Effector CD4-positive, alpha-beta T cell (primary cell): ENCODE measurements at places on chromosomes 11 and 22.

- no peak for DNase-seq
Observed at GRCh38 chr22:17334059-17334458, 35.2 kb upstream of the CECR2 start.

- no peak for DNase-seq
Observed at GRCh38 chr11:116093481-116094270, 589.5 kb upstream of the CADM1 start.

DNA sequence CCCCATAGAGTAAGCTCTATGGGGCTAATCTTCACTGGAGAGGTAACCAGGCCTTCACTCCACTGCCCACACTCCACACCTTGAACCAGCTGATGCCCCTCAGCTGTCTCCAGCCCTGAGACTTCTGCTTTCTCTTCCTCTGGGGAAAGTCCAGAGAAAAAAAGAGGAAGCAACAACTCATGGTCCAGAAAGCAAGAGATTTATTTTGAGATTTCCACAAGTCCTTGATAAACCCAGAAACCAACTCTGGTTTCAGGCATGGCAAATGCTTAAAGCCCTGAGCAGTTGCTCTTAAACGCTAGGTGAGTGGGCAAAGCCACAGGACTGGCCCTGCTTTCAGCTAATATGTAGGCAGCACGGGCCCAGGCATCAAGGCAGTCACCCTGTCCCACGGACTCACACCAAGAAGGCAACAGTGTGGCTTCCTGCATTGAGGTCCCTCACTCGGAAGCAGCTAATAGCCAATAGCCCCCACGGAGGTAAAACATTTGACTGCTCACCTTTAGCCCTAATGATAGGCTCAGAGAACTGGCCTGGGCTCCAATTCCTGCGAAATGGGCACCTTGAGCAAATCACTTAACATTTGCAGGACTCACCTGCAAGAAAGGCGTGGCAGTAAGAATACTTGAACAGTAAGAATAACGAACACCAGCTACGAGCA is 4.3 kb downstream of the CYB561A3 start:
- DNase-seq, result no peak

GRCh38 chr22:46696229-46696518 is 41.9 kb downstream of the CERK start:
- no peak for DNase-seq

GRCh38 chr22:20431511-20432192 is 6.0 kb downstream of the SCARF2 start:
- DNase-seq, result no peak

GRCh38 chr11:69153661-69154060 is 2.1 kb upstream of the SMIM38 start:
- no peak for DNase-seq

DNA sequence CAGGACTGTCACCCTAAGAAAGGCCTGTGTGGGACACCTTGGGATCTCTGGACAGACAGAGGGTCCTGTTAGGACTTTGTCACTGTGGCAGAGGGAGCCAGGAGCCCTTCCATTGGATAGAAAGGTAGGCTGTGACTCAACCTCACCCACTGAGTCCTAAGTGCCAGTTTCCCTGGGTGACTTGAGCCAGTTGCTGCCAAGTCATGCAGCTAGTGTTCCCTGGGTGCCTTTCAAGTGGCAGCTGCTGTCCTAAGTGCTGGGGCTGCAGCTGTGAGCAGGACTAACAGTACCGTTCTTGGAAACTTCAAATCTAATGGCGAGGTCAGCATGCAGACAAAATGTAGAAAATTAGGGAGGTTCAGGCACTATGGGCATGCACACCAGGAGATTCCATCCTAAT is 393.7 kb downstream of the TMEM135 start:
- no peak for DNase-seq

GRCh38 chr11:70824605-70825245 is 426.4 kb downstream of the CTTN start:
- DNase-seq, result no peak

- no peak for DNase-seq
Observed at GRCh38 chr11:41578421-41579051, 119.1 kb upstream of the LRRC4C start.

DNA sequence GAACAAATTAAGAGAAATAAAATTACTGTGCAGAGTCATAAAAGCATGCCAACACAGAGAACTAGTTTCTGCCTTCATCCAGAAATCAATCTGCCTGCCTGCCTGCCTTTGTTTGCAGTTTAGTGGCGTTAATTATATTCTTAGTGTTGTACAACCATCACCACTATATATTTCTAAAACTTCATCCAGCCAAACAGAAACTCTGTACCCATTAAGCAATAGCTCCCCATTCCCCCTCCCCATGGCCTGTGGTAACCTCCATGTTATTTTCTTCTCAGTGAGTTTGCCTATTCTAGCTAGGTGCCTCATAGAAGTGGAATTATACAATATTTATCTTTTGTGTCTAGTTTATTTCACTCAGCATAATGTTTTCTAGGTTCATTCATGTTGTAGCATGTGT is 183.2 kb upstream of the TBCEL start:
- no peak for DNase-seq

GRCh38 chr22:45537734-45538181 is 35.1 kb downstream of the FBLN1 start:
- DNase-seq, result no peak

DNA sequence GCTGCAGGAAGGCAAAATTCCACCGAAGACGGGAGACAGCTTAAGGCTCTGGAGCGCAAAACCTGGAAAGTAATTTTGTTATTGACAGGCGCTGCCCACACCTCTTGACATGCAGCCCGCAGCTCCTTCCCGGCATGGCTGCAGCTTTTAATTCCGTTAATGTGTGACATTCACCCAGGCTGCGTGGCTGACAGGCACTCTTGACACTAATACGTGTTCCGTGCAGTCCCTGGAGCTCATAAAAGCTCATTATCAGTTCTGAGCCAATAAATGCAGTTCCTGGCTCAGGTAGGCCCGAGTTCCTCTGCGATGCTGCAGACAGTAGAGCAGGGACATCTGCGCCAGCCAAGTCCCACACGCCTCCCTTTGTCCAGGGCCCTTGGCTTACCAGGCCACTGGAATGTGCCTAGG is 34.8 kb downstream of the TSPAN18 start:
- no peak for DNase-seq

DNA sequence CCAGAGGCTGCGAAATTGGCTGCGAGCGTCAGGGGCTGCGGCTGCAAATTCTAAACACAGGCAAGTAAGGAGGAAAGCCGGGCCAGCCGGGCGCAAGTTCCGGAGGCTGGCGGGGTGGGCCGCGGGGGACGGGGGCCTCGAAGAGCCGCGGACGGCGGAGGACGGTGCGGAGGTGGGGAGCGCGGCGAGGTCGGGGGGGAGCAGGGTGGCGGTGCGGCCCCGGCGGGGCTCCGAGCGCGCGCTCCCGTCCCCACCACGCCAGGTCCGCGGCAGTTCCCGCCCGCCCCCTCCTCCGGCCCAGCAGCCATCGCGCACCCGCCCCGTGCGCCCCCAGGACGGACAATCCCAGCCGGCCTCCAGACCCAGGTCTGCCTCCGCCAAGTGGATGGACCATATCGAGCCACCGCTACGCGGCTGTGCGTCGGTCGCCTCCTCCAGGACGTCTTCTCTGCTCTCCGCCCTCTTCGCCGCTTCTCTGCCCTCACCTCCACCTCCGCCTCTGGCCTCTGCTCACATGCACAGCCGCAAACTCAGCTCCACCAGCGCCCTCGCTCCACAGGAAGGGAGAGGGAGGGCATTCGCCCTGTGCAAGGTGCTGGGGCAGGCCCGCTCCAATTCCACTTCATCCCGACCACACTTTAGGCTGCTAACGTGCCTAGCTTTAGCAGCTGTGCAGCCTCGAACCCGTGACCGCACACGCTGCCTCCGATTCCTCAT is 7.2 kb downstream of the ELFN2 start:
- no peak for DNase-seq

DNA sequence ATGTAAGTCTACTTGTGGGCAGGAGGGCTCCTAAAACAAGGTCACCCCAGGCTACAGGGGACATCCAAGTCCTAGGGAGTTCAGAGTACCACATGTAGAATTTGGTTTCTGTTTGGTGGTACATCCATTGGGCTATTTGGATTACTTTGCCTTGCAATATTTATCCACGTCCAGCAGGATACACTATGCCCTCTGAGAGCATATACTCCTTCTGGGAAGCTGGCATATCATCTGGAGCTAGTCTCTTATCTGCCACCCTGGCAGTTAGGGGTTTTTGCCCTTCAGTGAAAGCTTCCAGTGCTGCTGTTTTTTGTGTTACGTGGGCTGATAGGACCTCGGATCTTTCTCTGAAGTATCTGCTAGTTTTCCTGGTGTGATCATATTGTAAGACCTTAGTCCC is 7.3 kb downstream of the LMO2 start:
- DNase-seq, result no peak

GRCh38 chr11:5239046-5239445 is 4.8 kb upstream of the HBD start:
- no peak for DNase-seq

DNA sequence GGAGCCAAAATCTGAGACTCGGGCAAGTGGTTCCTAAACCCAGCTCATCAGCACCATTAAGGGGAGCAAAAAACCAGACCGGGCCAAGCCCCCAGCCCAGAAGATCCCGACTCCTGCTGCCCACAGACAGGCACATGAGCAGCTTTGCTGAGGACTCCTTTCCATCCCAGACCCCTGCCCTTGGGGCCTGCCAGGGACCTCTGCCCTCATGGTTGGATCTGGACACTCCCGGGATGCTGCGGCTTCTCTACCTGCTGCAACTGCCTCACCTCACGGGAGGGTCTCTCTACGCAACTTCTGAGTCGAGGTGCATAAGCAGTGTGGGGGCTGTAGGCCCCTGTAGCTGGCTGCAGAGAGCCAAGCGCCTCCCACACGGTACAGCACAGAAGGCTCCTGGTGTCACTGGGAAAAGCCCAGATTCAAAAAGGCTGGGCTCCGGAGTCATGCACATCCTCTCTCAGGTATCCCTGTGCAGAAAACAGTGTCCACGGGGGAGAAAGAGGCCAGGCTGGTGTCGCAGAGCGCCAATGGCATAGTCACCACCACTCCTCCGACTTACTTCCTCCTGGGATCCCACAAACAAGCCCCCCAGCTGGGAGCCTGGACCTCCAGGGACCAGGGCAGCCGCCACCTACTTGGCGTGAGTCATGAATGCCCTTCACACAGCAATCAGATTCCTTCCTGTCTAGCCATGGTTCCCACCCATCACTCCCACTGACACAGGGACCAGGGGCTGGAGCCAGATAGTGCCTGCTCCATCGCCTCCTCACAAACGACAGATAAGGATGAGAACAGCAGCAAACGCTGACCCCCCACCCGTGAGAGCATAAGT is 122.1 kb downstream of the BCR start:
- no peak for DNase-seq

DNA sequence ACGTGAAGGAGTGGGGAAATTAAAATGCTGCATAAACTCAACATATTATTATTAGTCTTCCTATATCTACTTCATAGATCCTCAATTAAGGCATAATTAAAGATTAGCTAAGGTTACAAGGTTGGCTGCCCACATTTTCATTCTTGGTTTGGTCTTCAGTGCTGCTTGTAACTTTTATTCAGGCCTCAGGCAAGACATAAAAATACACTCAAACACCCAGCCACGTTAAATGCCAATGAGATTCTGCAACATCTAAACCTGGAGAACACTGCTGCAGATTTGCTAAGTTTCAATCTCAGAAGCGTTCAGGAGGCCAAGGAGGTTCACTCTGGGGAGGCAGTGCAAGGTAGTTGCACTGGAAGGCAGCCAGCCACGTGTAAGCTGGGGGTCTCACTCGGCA is 358.7 kb upstream of the NARS2 start:
- no peak for DNase-seq

- DNase-seq, result peak; percentile 23
Observed at GRCh38 chr22:37906364-37907008, 389 bp downstream of the MICALL1 start.

DNA sequence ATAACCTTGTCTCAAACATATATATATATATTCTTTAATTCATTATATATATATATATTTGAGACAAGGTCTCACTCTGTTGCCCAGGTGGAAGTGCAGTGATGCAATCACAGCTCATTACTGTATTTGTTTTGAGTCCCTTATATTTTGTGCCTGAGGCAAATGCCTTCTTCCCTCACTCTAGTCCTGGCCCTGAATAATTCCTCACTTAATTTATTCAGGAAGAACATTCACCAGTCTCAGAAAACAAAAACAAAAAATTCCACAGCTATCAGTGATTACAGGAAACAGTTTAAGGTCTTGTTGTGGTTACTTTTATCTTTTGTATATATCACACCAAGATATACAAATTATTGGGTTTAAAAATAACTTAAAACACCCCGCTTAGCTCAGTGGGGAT is 155.7 kb downstream of the CWF19L2 start:
- no peak for DNase-seq

DNA sequence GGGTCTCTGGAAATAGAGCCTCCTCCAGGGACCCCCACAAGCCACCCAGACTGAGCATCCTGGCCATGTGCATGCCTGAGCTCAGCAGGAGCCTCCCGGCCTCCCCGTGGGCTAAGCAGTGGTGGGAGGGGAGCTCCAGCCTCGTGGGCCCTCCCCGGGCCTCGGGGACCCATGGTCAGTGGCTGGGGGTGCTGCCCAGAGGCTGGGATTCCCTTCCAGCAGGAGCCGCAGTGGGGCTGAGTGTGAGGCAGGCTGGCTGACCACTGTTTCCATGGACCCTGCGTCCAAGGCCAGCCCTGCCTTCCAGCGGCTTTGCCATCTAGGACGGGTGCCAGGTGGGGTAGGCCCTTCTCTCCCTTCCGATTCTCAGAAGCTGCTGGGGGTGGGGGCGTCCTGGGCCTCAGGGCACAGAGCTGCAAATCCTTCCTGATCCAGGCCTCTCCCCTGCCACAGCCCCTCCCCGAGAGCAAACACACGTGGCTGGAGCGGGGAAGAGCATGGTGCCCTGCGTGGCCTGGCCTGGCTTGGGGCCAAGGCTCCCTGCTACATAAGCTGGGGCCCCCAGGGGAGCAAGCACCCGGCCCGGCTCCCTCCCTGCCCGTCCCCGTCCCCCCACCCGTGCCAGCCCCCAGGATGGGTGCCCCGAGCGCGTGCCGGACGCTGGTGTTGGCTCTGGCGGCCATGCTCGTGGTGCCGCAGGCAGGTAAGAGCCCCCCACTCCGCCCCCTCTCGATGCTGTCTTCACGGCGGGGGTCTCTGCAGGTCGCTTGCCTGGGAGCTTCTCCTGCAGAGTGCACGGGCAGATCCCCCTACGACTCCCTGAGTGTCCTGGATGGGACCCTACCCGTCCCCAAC is at the start of gene MUC5B:
TSS of gene MUC5B (plus strand) at position 576 of the 855 bp plus-strand sequence. CDS start at position 634, 58 bp downstream.
- no peak for DNase-seq

GRCh38 chr11:73430326-73430725 is 54.1 kb downstream of the RELT start:
- no peak for DNase-seq
